ENCODE measurements at places on chromosomes 6 and 20.

DNA sequence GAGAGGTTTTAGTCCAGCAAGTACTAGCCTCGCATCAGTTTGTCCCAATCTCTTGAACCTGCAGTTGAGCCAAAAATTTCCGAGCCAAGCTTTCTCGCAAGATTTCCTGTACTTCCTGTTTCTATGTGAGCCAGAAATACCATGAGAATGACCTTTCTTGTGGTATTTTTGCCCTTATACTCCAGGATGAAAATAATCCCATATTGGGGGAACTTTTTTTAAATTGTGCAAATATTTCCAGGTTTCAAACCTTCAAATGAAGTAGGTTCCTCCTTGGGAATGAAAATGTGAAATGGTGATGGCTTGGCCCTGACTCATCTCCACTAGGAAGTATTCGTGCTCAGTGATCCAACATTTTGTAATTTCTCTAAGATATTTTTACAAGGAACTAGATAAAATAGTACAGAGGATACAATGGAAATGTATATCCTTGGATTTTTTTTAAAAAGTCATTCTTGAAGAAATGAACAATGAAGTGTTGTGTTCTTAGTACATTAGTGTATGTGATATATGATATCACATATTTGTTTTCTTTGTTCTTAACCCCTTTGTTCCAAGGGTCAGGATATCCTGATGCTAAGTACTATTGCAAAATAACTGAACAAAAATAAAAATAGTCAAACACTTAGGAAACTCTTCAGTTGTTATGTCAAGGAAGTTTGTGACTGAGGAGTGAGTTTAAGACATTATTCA lies 184.0 kb downstream of the PDE7B start:
- no peak overlapping the region for H3K4me3 ChIP-seq
- no peak overlapping the region for H3K27ac ChIP-seq
- peaks cover 2% of the 10 kb centered on the region for H3K27me3 ChIP-seq
- peaks cover 10% of the 10 kb centered on the region for H3K4me1 ChIP-seq
- no peak for DNase-seq
- no peaks in the 10 kb centered on the region for H3K36me3 ChIP-seq

DNA sequence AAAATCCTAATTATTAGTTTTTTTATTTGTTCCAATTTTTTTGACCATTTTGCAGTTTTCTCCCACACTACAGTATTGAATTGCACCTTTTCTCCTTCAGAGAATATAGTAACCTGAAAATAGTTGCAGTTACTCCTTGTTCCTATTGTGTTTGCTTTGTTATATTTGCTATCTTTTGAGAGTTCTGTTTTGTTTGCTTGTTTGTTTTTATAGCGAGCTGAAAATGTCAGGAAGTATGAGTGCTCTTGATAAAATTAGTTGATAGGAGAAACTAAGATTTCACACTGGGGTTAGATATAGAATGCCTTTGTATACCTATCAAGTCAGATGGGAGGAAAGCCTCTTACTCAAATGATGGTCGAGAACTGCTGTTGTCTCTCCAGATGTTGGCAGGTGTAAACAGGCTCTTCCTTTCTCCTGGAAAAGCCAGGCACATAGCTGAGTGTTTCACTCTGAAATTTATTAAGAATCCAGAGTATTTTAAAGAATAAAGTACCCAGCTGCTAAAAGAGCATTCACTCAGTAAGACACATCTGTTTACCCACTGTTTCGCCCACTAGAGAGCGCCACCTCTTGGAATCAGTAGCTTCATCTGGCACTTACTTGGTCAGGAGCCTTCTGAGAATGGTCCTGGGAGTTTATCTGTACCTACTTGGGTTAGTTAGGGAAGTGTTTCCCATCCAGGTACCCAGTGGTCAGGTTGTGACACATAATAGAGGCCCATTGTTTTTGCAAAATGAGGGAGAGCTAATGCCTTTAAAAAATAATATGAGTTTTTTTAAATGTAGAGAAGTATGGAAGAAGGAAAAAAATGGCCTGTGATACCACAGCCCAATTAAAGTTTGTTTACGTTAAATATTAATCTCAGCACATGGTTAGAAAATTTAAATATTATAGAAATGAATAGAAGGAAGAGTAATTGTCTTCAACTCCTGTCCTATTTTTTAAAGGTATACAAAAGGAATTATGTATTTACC lies 11.2 kb downstream of the NT5DC1 start:
- no peaks in the 10 kb centered on the region for H3K27me3 ChIP-seq
- H3K36me3 ChIP-seq = peaks cover 42% of the 10 kb centered on the region
- H3K27ac ChIP-seq = no peak overlapping the region
- no peaks in the 10 kb centered on the region for H3K4me1 ChIP-seq
- H3K4me3 ChIP-seq = no peak overlapping the region
- peak; percentile 65 for DNase-seq

DNA sequence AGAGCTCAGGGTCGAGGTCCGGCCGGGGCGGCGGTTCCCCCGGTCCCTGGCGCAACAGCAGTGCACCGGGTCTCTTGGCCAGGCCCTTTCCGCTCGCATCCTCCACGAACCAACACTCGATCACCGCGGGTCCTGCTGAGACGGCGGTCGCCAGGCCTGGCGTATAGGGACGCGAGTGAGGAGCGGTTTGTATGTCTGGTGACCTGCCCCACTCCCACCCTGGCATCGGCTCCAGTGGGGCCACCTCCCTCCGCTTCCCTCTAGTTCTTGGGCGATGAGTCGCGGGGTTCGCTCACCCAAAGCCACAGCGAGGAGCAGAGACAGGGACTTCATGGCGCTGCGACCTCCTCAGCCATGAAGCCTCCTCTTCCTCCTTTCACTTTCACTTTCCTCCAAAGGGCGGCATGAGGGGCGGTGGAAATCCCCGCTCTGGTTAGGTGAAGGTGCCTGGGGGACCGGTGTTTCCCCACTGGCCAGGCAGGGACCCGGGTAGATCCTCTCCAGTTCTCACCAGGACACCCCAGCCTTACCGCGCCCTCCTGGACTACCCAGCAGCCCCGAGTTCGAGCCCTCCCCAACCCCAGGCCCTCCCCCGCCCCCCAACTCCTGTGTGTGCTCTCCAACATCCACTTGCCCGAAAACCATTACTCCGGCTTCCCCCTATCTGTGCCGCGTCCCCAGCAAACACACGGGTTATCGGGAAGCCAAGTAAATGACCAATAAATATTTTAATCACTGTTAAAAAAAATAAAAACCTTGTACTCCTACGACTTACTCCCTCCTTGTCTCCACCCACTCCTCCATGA lies at the start of gene TAPBP:
TSS of gene TAPBP (minus strand) at position 370 of the 806 bp plus-strand sequence. CDS start at position 333, 37 bp downstream.
- H3K4me1 ChIP-seq = peaks cover 55% of the 10 kb centered on the region
- DNase-seq = peak; percentile 90
- no peaks in the 10 kb centered on the region for H3K27me3 ChIP-seq

DNA sequence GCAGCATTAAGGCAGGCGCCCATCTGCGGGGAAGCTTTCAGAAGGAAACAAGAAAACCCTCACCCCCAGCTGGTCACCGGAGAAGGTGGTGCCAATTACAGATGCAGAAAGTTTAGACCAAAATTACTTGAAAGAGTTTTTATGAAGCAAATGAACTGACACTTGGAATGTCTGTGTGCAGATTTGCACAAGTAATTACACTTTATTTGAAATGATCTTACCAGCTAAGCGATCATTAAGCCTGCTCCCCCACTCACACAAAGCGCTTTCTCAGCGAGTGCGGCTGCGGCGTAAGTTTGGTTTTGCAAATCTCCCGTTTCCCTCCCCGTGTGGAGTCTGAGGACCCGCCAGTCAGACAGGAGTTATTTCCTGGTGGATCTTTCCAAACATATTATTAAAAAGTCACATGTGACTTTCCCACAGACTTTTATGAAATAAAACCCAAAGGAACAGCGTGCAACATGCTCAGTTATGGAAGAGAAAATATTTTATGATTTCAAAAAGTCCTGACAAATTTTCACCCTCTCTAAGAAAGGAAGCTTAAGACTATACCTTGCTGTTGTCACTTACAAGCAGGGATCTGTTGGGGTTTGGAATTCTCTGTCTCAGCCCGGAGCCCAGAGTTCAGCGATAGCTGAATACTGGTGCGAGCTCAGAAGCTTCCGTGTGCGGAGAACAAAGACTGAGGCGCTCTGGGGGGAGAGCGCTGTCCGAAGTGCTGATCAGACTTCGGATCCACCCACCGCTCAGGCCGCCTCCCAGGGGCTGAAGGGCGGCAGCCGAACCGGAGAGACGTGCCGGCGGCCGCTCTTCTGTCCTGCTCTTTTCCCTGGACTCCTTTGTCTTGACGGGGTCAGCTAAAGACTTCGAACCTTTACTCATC lies 2.7 kb upstream of the MYT1 start:
- peak; percentile 61 for DNase-seq
- H3K27ac ChIP-seq = no peak overlapping the region
- no peaks in the 10 kb centered on the region for H3K36me3 ChIP-seq
- H3K4me1 ChIP-seq = peaks cover 1% of the 10 kb centered on the region
- no peak overlapping the region for H3K4me3 ChIP-seq
- H3K27me3 ChIP-seq = peaks cover 54% of the 10 kb centered on the region

- no peaks in the 10 kb centered on the region for H3K36me3 ChIP-seq
- no peak overlapping the region for H3K27ac ChIP-seq
- H3K27me3 ChIP-seq = no peaks in the 10 kb centered on the region
- H3K4me3 ChIP-seq = no peak overlapping the region
- DNase-seq = no peak
Observed at GRCh38 chr6:115554060-115554459, 506.6 kb downstream of the FRK start.

DNA sequence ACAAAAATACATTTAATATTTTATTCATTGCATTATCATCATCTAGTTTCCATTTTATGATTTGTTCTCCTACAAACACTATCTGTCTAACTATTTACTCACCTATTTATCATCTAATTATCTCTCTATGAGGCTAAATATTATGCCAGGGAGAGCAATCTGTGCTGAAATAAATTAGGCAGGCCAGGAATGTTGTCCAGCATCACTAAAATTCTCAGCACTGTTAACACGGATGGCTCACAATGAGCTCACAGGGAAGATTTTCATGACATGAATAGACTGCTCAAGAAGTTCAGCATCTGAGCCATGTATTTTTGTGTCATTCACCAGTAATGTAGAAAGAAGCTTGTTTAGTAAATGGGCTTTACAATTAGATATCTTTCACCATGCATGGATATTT lies 1277.2 kb downstream of the GRIK2 start:
- no peak overlapping the region for H3K4me3 ChIP-seq
- no peak overlapping the region for H3K27ac ChIP-seq
- H3K27me3 ChIP-seq = no peaks in the 10 kb centered on the region
- H3K36me3 ChIP-seq = no peaks in the 10 kb centered on the region
- DNase-seq = no peak

- DNase-seq = no peak
- no peak overlapping the region for H3K27ac ChIP-seq
- H3K4me3 ChIP-seq = no peak overlapping the region
- H3K27me3 ChIP-seq = no peaks in the 10 kb centered on the region
- H3K4me1 ChIP-seq = no peaks in the 10 kb centered on the region
Observed at GRCh38 chr6:81376745-81377144, 375.7 kb downstream of the TENT5A start.

GRCh38 chr20:21395051-21395665 lies 2.2 kb downstream of the NKX2-4 start:
- peak overlapping the region; percentile 40 for H3K4me3 ChIP-seq
- DNase-seq = no peak
- H3K27me3 ChIP-seq = peaks cover 57% of the 10 kb centered on the region
- peaks cover 24% of the 10 kb centered on the region for H3K4me1 ChIP-seq
- H3K36me3 ChIP-seq = peaks cover 12% of the 10 kb centered on the region
- no peak overlapping the region for H3K27ac ChIP-seq

DNA sequence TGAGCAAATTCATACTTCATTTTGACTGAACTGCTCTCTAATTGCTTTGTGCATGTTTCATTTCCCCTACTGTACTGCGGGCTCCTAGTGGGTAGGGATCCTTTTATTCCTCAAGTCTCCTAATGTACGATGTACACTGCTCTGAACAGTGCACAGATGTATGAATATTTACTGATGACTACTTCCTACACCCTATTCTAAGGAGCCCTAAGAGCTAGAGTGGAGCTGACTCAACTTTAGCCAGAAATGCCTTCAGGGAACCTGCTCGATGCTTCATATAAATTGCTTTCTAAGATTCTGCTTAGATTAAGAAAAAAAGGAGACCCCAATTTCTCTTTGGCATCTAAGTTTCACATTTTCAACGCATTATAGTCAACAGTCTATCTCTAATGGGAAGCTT lies 47.6 kb upstream of the SPDEF start:
- no peaks in the 10 kb centered on the region for H3K27me3 ChIP-seq
- no peak overlapping the region for H3K4me3 ChIP-seq
- H3K4me1 ChIP-seq = peaks cover 13% of the 10 kb centered on the region

GRCh38 chr20:39294137-39294725 lies 332.1 kb downstream of the DHX35 start:
- peaks cover 7% of the 10 kb centered on the region for H3K27me3 ChIP-seq
- H3K4me3 ChIP-seq = no peak overlapping the region
- no peaks in the 10 kb centered on the region for H3K36me3 ChIP-seq
- H3K4me1 ChIP-seq = no peaks in the 10 kb centered on the region
- H3K27ac ChIP-seq = no peak overlapping the region

- no peak for DNase-seq
- no peak overlapping the region for H3K4me3 ChIP-seq
- peaks cover 7% of the 10 kb centered on the region for H3K27me3 ChIP-seq
- H3K27ac ChIP-seq = no peak overlapping the region
- H3K4me1 ChIP-seq = no peaks in the 10 kb centered on the region
Observed at GRCh38 chr6:167579806-167580618, 246.7 kb upstream of the AFDN start.

GRCh38 chr6:108872575-108872974 lies 24.4 kb downstream of the ARMC2 start:
- H3K4me1 ChIP-seq = peaks cover 38% of the 10 kb centered on the region
- H3K27me3 ChIP-seq = peaks cover 5% of the 10 kb centered on the region
- no peak overlapping the region for H3K4me3 ChIP-seq
- peak overlapping the region; percentile 26 for H3K27ac ChIP-seq
- H3K36me3 ChIP-seq = peaks cover 31% of the 10 kb centered on the region

GRCh38 chr6:11700118-11700718 lies 78.4 kb downstream of the ADTRP start:
- H3K4me1 ChIP-seq = peaks cover 32% of the 10 kb centered on the region
- H3K36me3 ChIP-seq = peaks cover 1% of the 10 kb centered on the region
- no peak for DNase-seq
- H3K4me3 ChIP-seq = no peak overlapping the region
- H3K27ac ChIP-seq = no peak overlapping the region

DNA sequence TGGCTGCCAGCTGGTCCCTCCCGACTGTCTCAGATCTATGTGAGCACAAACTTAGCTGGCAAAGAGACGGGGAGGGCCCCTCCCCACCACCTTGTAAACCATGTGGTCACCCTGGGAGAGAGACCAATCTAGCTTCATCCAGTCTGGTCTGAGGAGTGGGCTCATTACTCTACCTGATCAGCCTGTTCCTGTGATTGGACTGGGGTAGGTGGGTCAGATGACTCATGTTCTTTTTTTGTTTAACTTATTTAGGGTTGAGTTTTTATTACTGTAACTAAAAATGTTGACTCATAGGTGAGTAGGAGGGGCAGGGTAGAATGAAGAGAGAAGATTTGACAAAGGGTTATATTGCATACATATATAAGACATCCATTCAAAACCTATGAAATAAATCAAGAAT lies 4.7 kb downstream of the GSTA4 start:
- H3K4me3 ChIP-seq = peak overlapping the region; percentile 13
- peak; percentile 53 for DNase-seq
- H3K27me3 ChIP-seq = peaks cover 4% of the 10 kb centered on the region
- peak overlapping the region; percentile 83 for H3K27ac ChIP-seq
- peaks cover 64% of the 10 kb centered on the region for H3K4me1 ChIP-seq

GRCh38 chr20:7984192-7984591 lies 35.4 kb downstream of the TMX4 start:
- H3K27me3 ChIP-seq = no peaks in the 10 kb centered on the region
- H3K27ac ChIP-seq = no peak overlapping the region
- peaks cover 23% of the 10 kb centered on the region for H3K36me3 ChIP-seq
- H3K4me1 ChIP-seq = peaks cover 14% of the 10 kb centered on the region
- DNase-seq = no peak
- no peak overlapping the region for H3K4me3 ChIP-seq
